ENCODE measurements at places on chromosomes 3 and 15.
A peak's percentile ranks its signal among the peaks of the same experiment; 100 is the strongest.

GRCh38 chr3:195407531-195408409 is 35.0 kb downstream of the ACAP2 start:
- no peak for DNase-seq

- DNase-seq, result no peak
Observed at GRCh38 chr3:173553635-173554280, 156.2 kb downstream of the NLGN1 start.

- DNase-seq, result no peak
Observed at GRCh38 chr3:122533931-122534334, 19.2 kb upstream of the KPNA1 start.

DNA sequence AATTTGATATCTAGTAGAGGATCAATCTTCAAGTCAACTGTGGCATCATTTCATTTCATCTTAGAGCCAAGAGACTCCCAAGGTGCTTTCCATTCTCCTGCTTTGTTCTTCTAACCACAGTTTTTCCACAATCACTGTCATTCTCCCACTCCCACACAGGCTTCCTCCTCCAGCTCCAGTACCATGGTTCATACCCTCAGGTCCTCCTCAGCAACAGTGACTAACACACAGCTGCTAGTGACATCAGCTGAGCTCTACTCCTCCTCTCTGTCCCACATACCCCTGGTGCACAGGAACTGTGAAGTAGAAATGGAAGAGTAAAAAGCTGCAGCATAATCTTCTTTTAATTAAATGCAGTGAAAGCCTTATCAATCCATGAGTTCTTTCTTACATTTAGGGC is 200.2 kb upstream of the DPH6 start:
- peak; percentile 65 for DNase-seq

DNA sequence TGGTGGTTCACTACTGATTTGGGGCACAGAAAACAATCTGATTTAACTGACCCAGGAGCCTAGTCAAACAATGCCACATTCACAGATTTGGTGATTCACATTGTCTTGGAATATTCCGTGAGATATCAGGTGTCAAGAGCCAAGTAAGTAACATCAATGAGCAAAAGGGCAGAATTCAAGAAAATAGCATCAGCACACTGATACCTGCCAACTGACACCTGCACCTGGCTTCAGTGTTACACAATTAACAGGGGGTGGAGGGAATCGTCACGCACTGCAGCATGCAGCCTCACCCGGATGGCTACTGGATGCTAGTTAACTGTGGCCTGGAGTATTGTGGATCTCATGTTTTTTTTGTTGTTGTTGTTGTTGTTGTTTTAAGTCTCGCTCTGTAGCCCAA is 17.6 kb downstream of the CCNL1 start:
- DNase-seq, result no peak

- no peak for DNase-seq
Observed at GRCh38 chr3:126474498-126475412, 936 bp downstream of the ZXDC start.

DNA sequence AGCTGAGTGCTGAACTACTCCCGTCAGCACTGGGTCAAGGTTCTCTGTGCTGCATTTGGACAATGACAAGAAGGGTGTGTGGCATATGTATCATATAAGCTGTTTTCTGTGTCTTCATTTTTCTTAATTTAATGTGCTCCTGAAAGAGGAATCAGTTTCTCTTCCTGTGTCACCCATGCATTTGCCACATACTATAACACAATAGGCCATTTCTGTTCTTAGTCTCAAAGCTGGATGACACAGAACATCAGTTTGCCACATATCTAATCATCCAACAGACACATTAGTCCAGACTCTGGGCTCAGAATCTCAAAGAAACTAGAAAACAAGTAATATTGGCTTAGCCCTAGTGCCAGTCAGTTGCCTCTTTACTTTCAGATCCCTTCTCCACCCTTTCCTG is 34.1 kb downstream of the CEP19 start:
- no peak for DNase-seq

DNA sequence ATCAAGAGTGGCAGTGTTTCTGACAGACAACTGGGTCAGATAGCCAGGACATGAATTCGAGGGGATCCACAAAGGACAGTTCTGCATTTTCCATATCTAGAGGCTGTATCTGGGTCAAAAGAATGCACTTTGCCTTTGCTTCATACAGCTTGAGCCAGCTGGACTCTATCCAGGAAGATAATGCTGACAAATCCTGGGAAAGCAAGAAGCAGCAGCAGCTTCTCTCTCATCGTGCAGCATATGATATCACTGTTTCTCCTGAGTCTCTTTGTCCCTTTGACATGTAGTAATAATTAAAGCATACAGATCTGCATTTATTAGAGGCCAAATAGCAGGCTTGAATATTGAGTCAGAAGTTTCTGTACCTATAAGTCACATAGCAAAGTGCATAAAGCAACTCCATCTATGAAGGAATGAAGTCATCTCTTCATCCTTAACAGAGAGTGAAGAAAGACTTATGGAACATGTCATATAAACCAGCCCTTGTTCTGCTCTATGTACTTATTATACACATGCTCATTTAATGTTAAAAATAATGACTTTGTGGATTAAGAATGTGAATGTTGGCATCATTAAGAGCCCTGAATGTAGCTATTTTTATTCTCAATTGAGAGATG is 236.8 kb upstream of the GBE1 start:
- no peak for DNase-seq

DNA sequence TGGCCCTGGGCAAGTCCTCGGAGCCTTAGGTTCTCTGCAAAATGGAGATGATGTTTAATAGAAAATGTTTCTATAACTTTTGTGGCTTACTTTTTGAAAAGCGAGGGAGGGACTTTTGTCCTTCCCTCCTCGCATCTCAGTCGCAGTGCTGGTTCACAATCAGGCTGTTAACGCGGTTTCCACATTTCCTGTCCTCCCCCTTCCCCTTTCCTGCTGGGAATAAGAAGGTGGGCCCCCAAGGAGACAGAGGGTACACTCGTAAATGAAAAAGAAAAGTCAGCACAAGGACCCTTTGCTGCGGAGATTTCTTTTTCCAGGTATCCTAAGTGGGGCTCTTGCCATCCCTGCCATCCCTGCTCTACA is 29.5 kb downstream of the ARHGAP31 start:
- no peak for DNase-seq

- DNase-seq, result no peak
Observed at GRCh38 chr3:178169421-178169820, 366.8 kb upstream of the KCNMB2 start.

GRCh38 chr3:63908081-63908736 is 4.0 kb downstream of the SCAANT1 start:
- DNase-seq, result no peak

GRCh38 chr3:119367000-119367399 is 72.8 kb downstream of the ARHGAP31 start:
- DNase-seq, result no peak

GRCh38 chr3:58064923-58065638 is 56.9 kb downstream of the FLNB start:
- DNase-seq, result no peak

- DNase-seq, result no peak
Observed at GRCh38 chr15:100772892-100773520, 106.6 kb upstream of the ALDH1A3 start.

DNA sequence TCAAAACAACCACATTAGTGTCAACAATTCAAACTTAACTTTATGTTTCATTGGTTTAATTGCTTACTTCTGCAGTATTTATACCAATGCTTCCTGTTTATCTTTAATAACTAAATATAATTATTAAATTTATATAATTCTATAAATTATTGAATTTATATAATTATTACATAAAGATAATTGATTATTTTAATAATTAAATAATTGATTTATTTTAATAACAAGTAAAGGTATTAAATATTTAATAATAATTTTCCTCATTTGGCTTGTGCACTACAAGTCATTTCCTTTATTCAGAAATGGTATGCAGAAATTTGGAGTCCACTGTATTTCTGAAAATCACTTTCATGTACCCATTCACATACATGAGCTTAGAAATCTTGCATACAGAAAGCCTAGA is 156.2 kb upstream of the NSMCE3 start:
- no peak for DNase-seq

DNA sequence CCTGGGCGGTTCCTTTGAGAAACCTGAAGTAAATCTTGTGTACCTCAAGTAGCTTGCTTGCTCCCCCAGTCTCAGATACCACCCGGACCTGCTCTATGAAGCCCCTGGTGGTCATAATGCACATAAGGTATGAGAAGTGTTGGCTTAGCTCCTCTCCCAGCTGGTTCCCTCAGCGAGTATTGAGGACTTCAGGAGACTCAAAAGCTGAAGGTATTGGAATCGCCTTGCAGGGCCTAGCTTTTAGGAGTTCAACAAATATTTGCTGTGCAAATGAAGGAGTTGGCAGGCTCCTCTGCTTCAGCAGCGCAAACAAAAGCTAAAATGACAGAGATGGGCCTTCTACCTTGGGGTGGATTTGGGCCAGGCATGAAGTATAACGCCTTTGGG is 1.7 kb downstream of the CMTM8 start:
- DNase-seq, result no peak

GRCh38 chr15:74783072-74783807 is 1.4 kb downstream of the CSK start:
- no peak for DNase-seq

GRCh38 chr3:43093974-43094373 is 11.9 kb downstream of the POMGNT2 start:
- no peak for DNase-seq

- DNase-seq, result no peak
Observed at GRCh38 chr3:64650715-64651114, 37.1 kb downstream of the ADAMTS9 start.

- no peak for DNase-seq
Observed at GRCh38 chr3:58271901-58272501, 34.0 kb upstream of the RPP14 start.

DNA sequence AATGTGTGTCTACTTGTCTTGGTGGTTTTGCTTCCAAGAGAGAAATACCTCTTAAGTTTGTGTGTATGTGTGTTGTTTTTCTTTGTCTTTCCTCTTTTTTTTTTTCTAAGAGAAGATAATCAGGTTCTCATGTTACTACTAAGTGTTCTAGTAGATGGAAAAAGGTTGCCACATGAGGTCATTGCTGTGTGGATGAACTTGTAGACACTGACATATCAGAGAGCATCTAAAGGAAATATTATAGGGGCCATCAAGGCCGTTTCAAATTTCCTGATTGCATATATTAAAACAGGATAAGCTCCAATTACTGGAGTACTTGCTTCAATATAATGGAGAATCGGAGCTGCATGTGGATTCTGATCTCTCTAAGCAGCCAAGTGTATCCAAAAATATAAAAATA is 747.5 kb downstream of the NR2F2 start:
- DNase-seq, result no peak

DNA sequence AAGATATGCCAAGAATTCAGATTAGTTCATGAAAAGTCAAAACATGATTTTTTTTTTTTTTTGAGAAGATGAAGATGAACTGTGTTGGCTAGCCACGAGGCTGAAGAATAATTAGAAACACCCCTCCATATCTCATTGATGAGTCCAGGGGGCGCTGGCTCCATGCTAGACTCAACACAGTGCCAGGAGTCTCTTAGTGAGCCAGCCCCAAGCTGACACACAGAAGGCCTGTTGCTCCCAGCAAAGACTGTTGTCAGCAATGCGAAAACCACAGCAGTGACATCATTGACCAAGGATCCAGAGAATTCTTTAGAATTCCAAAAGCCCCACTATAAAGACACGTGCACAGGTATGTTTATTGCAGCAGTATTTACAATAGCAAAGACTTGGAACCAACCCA is 185.2 kb downstream of the ANXA2 start:
- no peak for DNase-seq

DNA sequence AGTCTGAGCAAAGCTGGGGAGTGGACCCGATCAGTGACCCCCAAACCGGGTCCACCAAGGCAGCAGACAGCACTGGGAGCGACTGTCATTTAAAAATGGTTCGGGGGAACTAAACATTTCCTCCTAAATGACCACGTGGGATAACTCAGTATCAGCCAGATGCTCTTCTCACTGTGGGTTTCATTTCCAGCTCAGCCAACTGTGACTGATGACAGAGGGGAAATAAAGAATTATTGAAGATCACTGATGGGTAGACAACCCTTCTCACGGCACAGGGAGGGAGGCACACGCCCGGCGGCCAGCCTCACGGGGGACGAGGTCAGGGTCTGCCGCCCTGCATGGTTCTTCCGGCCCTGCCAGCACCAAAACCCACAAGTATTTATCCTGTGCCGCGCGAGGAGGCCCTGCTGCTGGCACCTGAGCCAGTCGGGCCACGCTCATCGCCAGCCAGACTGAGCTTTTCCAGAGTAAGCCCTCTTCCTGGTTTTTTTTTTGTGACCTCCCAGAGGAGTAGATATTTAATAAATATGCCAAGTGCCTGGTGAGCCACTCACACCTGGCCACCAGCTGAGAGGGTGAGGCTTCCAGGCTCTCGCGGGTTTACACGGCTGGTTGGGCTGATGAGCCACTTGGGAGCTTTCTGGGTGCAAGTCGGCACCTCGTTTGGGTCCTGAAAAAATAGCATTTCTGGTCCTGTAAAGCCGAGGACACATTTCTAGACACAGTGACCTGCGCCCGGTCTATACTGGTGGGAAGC is 6.2 kb downstream of the MELTF start:
- DNase-seq, result no peak

DNA sequence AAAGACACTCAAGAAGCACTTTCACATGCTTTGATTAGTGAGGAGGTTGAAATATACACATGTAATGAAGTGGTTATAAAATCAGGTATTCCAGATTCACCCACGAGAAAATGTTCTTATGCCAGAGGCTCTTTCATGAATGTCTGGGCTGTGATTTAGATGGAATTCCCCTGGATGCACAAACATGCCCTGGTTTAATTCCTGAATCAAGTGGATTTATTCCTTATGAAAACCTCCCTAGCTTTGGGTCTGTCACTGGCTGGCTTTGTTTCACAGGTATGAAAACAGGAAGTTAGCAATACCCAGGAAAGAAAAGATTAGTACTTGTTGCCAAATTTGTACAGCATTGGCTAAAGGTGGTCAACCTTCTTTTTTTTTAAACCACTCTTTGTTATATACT is 1123.0 kb downstream of the ROBO1 start:
- no peak for DNase-seq
